ENCODE measurements at places on chromosomes 5 and 9.

- DNase-seq, result no peak
Observed at GRCh38 chr9:131330814-131331600, 41.5 kb downstream of the PLPP7 start.

- no peak for DNase-seq
Observed at GRCh38 chr5:55622460-55622859, 87.7 kb upstream of the PLPP1 start.

DNA sequence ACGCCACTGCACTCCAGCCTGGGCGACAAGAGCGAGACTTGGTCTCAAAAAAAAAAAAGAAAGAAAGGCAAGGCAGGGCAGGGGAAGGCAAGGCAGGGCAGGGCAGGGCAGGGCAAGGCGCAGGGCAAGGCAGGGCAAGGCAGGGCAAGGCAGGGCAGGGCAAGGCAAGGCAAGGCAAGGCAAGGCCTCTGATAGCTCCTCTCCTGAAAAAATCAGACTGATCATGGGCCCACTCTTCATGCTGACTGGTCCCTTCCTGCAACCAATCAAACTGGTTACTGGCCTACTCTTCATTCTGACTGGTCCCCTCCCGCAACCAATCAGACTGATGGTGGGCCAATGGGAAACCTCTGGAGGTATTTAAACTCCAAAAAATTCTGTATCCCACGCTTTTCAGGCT lies 3.4 kb upstream of the ZBTB5 start:
- no peak for DNase-seq

DNA sequence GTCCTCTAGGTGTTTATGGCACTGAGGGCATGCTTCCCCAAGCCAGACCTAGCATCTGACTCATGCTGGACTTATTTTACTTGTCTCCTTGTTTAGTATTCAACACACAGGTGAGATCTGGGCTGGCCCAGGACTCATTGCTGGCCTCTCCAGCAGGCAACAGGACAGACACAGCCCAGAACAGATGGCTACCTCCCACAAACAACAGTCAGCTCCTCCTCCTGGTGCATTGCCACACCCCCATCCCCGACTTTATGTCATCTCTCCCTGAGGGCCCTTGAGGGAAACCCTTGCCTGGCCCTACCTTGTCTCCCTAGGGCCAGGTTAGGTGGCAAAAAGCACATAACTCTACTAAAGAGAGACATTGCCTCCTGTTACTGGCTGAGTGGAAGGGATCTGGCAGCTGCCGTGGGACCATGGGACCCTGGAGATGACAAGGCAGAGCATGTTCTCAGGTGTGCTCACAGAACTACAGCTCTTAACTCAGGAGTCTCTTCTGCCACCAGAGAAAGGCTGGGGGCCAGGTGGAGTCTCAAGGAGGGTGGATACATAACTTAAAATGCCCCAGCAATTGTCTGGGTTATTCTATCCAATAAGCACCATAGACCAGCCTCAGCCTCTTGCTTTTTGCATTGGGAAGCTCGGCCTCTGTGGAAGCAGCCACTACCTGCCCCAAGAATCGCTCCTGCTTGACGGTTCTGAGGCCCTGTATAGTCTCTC lies 2.3 kb downstream of the ACSL6 start:
- DNase-seq, result no peak

DNA sequence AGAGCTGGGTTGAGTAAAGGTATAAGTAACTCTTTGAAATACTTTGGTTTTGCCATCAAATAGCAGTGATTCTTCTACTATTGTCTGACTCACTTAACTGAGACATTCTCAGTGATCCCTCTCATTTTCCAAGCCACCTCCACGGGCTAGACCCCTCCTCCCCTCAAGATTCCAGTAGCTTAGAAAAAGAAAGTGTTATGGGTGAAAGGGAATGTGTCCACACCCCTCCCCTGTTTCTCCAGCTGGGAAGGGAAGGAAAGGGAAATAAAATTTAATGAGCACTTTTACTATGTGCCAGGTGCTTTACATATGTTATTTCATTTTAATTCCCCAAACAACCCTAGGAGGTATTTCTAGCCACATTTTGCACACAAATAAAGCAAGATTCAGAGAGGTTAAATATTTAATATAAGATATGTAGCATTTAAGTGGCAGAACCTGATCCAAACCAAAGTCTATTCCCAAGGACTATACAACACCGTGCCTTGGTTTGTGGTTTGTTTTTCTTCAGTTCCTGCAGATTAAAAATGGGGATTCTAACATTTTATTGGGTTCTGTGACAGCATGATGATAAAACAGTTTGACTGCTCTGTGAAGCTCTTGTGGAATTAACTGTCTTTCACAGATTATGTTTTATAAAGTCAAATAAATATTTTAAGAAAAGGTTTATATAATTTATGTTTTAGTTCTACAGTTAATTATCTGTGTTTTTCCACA lies 135.9 kb downstream of the ZSWIM6 start:
- DNase-seq, result no peak

GRCh38 chr5:177070536-177071191 lies 16.1 kb upstream of the FGFR4 start:
- DNase-seq, result no peak

GRCh38 chr5:111494355-111494999 lies 17.9 kb downstream of the STARD4 start:
- no peak for DNase-seq

GRCh38 chr9:127870887-127871286 lies 6.6 kb downstream of the AK1 start:
- DNase-seq, result no peak
